Suppressor macrophage treated with lipopolysaccharide for 4 hours (primary cell): ENCODE measurements at places on chromosomes 11 and 22.

GRCh38 chr11:46456269-46457001, 64.9 kb upstream of the CHRM4 start:
- DNase-seq = peak; percentile 9

GRCh38 chr22:25494774-25495173, 69.7 kb upstream of the GRK3 start:
- peak; percentile 28 for DNase-seq

DNA sequence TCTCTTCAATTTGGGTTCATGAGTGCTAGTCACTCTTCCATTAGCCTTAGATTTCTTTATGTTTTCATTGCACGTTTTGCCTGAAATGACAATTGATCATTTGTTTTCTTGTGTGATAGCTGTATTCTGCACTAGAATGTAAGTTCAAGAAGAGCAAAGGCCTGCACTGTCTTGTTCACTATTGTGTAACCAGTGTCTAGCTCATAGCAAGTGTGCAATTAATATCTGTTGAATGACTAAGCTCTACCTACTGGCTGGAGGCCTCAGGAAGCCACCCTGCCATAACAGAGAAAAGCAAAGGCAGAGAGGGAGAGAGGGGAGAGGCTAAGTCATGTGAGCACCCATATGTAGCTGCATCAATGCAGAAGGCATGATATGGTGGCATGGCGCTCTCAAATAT, 292.8 kb upstream of the SYN3 start:
- no peak for DNase-seq

- no peak for DNase-seq
Observed at GRCh38 chr11:103619480-103619879, 417.0 kb upstream of the DDI1 start.

DNA sequence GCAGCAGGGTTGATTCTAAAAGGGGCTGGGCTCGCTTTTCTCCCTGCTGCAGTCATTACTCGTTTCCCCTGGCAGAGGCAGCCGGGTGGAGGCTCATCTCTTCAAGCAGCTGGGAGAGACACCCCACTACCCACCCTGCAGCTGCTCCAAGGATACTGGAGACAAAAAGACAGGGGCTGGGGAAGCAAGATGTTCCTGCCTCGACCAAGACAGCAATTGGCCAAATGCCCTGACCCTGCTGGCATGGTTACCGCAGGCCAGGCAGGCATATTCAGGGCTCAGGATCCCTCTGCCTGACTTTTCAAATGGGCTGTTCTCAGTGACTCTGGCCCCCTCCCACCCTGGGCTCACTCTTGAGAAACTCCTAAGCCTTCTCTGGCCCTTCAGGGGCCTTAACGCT, 6.8 kb upstream of the RGL4 start:
- DNase-seq = no peak

DNA sequence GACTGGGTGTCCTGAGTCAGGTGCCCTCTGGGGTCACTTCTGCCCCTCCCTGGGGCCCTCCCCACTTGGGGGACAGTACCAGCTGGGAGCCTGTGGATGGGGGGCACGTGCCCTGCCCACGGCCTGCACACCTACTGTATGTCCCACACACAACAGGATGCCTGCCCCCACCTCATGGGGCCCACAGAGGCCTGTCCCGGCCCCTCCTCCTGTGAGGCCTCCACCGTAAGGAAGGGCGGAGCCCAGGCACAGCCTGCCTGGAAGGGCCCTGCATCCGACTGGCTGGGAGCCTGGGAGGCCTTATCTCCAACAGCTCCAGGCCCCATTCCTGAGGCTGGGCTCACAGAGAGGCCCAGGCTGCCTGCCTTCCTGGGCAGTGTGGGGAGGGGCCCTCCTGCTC, 47.8 kb downstream of the BRSK2 start:
- no peak for DNase-seq

DNA sequence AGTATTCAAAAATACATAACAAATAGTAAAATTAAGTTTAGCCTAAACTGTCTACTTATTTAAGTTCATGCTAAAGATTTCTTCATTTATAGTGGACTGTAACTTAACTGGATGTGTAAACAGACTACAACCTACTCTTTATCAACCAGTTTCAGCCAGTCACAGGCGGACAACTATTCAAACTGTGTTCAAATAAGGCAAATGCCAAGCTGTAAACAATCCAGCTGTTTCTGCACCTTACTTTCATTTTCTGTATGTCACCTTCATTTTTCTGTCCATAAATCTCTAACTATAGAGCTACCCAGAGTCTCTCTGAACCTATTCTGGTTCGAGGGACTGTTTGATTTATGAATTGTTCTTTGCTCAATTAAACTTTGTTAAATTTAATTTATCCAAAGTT, 992.8 kb downstream of the DLG2 start:
- DNase-seq = no peak

- no peak for DNase-seq
Observed at GRCh38 chr11:84866922-84867321, 760.2 kb downstream of the DLG2 start.

- DNase-seq = no peak
Observed at GRCh38 chr11:67146516-67147226, 27.6 kb downstream of the KDM2A start.

- DNase-seq = no peak
Observed at GRCh38 chr11:11558826-11559225, 63.0 kb downstream of the GALNT18 start.

- DNase-seq = no peak
Observed at GRCh38 chr11:127191689-127192088, 191.1 kb upstream of the KIRREL3 start.
